ENCODE measurements at places on chromosomes 3 and 15. TPM values are rescaled to one million over a fixed set of nuclear protein-coding genes. Genes with fewer than 3 reads are reported as not detected.

DNA sequence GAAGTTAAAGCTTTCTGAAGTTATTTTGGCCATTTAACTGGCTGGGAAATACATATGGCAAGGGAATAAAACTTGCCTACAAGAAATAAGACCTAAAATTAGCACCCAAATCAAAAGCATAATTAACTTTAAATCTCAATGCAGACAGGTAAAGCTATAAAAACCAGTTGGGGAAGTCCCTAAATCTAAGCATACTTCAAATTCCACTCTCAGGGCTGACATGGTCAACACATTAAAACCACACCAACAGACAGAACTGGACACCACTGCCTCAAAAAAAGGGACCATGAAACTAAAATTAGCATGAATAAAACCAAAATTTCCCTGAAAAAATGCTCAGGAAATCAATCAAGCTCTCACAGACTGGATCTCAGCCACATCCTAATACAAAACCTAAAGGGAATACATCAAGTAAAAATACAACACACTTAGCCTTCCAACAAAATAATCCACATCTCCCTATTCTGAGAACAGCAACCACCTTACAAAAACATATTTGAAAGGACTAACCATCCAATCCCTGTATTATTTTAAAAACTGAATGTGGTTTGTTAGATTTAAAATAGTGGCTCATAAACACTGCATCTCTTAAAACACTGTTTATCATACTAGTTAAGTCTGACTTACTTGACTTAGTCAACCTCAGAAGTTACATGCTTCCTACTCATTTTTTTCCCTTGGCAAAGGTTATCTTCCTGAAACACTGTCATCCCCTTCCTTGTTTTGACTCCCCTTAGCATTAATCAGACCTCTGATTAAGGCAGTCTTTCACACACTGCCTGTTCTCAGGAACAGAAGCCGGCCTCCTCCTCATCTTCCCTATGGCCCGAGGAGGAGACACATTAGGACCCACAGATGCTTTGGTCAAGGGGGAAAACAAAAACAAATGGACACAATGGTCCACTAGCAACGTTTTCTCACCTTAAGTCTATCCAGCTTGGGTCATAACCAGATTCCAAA lies 8.3 kb downstream of the TRA2B start:
- no peak for DNase-seq

DNA sequence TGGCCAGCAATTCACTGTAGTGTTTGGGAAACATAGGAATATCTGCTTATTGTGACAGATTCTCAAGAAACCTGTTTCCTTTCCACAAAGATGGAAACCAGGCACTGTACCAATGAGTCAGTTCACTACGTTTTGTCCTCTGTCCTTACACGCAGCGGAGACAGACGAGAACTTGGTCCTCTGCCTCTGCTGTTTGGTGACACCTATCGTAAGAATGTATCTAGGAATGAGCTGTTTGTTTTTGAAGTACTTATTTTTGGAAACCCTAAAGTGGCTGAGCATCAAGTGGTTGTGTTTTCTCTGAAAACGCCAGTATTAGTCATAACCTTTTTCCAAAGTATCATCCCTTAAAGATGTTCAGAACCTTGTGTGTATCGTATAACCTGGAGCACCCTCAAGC lies 93.0 kb downstream of the PGPEP1L start:
- DNase-seq = no peak

GRCh38 chr3:141738891-141739363 lies 829 bp downstream of the RNF7 start:
- peak; percentile 17 for DNase-seq

DNA sequence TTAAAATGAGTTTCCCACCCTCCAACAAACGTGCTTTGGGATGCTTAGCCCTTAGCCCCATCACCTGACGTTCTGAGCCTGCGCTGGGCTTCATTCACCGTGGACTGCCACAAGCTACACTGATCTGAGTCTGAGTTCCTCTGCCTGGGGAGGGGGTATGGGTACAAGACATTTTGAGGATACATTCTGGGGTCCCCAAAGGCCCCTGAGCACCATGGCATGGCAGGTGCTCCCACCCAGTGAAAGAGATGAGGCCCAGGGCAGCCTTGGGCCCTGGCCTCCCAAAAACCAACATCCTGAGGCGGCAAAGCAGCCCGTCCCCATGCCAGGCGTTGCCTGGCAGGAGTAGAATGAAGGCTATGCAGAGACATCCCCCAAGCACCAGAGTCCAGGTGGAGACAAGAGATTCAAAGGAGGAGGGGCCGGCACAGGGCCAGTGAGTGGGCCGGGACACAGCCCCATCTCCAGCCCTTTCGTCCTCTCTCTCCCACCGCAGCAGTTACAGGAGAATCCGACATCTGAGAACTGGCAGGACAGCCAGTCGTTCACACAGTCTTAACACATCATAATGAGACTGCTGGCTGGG lies 74.5 kb downstream of the VGLL4 start:
- no peak for DNase-seq

GRCh38 chr3:119413603-119414280 lies 49.7 kb downstream of the TMEM39A start:
- no peak for DNase-seq

GRCh38 chr15:87681104-87681503 lies 575.4 kb downstream of the NTRK3 start:
- no peak for DNase-seq

- no peak for DNase-seq
These were observed 19.0 kb downstream of the NSUN3 start for GRCh38 chr3:94081884-94082283.

GRCh38 chr15:98778263-98778959 lies 130.1 kb downstream of the IGF1R start:
- no peak for DNase-seq

GRCh38 chr3:35404571-35404970 lies 234.8 kb upstream of the ARPP21 start:
- DNase-seq = no peak

DNA sequence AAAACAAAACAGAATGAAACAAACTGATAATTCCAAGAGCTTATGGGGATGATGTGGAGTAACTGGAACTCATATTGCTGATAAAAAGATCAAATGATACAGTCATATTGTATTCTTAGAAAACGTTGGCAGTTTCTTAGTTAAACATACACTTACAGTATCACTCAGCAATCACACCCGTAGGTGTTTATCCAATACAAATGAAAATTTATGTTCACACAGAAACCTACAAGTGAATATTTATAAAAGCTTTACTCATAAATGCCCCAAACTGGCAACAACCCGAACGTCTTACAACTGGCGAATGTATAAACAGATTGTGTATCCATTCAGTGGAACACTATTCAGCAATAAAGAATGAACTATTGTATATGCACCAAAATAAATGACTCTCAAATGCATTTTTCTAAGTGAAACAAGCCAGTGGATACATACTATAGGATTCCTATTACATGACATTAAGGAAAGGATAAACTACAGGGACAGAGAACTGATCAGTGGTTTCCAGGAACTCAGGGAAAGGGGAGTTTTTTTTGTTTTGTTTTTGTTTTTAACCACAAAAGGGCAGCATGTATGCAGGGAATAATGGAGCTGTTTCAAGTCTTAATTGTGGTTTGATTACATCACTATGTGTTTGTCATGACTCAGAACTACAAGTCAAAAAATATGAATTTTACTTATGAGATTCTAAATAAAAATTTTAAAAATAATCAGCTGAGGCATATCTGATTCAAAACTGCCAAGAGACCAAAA lies 71.8 kb upstream of the NDUFB4 start:
- no peak for DNase-seq

- no peak for DNase-seq
These were observed 199.6 kb downstream of the SHOX2 start for GRCh38 chr3:157906627-157907026.

DNA sequence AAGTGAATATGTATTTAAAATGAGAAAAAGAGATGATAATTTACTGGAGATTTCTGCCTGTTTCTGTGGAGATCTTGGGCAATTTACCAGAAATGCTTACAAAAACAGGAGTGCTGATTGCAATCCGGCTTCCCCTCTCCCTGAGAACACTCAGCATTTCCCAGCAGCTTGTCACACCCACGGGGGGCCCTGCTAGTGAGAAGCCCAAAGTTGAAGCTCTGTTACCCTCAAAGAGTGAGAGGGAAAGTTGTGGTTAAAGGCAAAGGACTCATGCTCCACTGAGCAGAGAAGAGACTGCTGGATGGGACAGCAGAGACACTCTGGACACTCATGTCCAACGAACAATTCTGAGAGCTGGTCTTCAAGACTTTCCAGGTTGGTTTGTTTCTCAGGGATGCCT lies 2.9 kb downstream of the MCTP2 start:
- DNase-seq = no peak

GRCh38 chr15:36484038-36484778 lies 95.2 kb upstream of the CDIN1 start:
- DNase-seq = no peak

DNA sequence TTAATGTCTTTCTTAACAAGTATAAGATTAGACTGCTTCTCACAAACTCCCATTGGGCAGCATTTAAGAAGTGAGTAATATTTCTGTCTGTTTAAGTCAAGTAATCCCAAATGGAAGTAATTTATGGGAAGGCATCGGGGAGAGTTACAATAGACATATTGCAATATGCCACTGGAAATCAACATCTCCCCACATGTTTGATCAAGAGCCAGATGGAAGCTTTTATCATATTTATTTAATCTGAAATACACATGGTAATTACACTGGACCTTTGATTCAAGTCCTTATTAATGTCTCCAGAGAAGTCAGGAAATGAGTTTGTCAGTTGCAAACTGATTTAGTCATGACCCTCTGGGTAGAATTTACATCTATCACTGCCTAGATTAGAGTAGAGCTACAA lies 943.8 kb downstream of the VGLL3 start:
- no peak for DNase-seq

DNA sequence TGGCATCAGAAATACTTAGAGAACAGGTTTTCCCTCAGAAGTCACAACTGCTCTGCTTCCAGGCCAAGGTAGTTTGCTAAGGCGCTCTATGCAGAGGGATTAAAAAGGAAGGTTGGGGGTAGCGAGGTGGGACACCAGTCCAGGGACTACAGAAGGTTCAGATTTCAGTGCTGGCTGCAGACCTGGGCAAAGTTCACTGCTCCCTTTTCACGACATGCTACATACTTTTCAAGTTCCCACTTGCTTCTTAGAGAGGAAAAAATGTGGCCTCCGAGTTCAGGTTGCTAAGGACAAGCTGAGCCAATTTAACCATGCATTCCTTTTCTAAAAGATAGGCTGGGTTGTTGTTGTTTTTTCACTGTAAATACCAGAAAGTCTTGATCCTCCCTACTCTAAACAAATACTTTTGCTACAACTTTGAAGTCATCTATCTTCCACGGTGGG lies 158.6 kb upstream of the NR2F2 start:
- DNase-seq = no peak

GRCh38 chr3:42502429-42503250 lies at the start of gene VIPR1:
TSS of gene VIPR1 (plus strand) at chr3:42502643. CDS start at chr3:42502736, 93 bp downstream.
- peak; percentile 93 for DNase-seq

- no peak for DNase-seq
These were observed 908.1 kb downstream of the DIPK2A start for GRCh38 chr3:144879701-144880100.

Gene ADGRG7
- total RNA-seq = not detected

Gene GP9
- not detected for total RNA-seq

Gene ARPIN
- not detected for total RNA-seq

Gene GHSR
- total RNA-seq = not detected

Gene SLC9C1
- total RNA-seq = not detected

Gene FBN1
- total RNA-seq = 0.52 TPM

Gene CPN2
- total RNA-seq = not detected

Gene ISL2
- not detected for total RNA-seq

Gene ARIH2
- total RNA-seq = 116 TPM

Gene GCNT3
- not detected for total RNA-seq

Gene GOLGA8J
- not detected for total RNA-seq

Gene EPHB3
- not detected for total RNA-seq

Gene GOLGA6B
- not detected for total RNA-seq

Gene CDHR4
- 0.32 TPM for total RNA-seq

Gene ECE2
- 0.18 TPM for total RNA-seq

Gene ALDH1L1
- total RNA-seq = 0.18 TPM

Gene ATP11B
- 105 TPM for total RNA-seq

Gene TRIM42
- total RNA-seq = not detected

Gene TRH
- not detected for total RNA-seq

Gene GHRL
- not detected for total RNA-seq
